ENCODE measurements at places on chromosomes 12 and 14.

- peaks cover 11% of the 10 kb centered on the region for H3K36me3 ChIP-seq
- peaks cover 11% of the 10 kb centered on the region for H3K27me3 ChIP-seq
- no peak overlapping the region for H3K4me3 ChIP-seq
- H3K4me1 ChIP-seq = peaks cover 27% of the 10 kb centered on the region
Measured at GRCh38 chr14:92985521-92985920, 62.6 kb downstream of the CHGA start.

DNA sequence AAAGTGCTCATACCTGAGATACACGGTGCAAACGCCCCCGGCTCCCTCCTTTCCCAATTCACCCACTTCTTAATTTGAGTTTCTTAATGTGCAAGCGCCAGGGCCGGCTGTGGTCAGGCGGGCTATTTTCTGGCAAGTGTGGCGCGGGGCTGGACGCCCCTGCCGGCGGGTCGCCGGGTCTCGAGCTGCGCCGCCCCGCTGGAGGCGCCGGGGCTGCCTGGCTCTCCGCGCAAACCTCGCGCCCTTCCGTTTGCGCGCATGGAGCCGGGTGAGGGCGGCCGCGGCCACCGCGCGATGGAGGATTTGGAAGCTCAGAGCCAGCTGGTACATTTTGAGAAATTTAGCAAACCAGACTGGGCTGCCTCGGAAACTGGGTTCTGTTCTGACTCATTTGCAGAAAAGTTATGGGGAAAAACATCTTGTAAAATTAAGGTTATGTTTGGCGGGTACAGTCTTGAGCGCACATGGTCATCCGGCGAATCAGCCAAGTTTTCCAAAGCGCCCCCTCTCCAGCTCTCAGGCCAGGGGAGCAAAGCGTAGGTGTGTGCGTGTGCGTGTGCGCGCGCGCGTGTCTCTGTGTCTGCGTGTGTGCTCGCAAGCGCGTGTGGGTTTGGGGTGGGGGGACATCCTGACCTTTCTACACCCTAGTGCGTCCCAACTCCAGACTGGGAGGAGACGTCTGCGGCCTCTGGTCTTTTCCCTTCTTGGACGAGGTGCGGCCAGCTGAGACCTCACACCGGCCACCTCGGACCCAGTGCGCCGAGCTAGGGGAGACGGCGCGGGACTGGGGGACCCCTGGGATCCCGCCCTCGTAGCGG, 6.5 kb upstream of the OTX2 start:
- H3K27me3 ChIP-seq = peaks cover 41% of the 10 kb centered on the region
- H3K36me3 ChIP-seq = no peaks in the 10 kb centered on the region
- H3K4me3 ChIP-seq = peak overlapping the region; percentile 83
- no peak overlapping the region for H3K27ac ChIP-seq
- peaks cover 8% of the 10 kb centered on the region for H3K4me1 ChIP-seq

- DNase-seq = no peak
- H3K4me3 ChIP-seq = no peak overlapping the region
- no peak overlapping the region for H3K27ac ChIP-seq
- peaks cover 6% of the 10 kb centered on the region for H3K27me3 ChIP-seq
- no peaks in the 10 kb centered on the region for H3K36me3 ChIP-seq
Measured at GRCh38 chr14:47678993-47679392, 3.6 kb upstream of the MDGA2 start.

GRCh38 chr12:45260854-45261253, 45.0 kb downstream of the ANO6 start:
- peaks cover 4% of the 10 kb centered on the region for H3K4me1 ChIP-seq
- H3K4me3 ChIP-seq = no peak overlapping the region
- no peak for DNase-seq
- H3K27me3 ChIP-seq = peaks cover 2% of the 10 kb centered on the region
- H3K36me3 ChIP-seq = no peaks in the 10 kb centered on the region
- H3K27ac ChIP-seq = no peak overlapping the region

DNA sequence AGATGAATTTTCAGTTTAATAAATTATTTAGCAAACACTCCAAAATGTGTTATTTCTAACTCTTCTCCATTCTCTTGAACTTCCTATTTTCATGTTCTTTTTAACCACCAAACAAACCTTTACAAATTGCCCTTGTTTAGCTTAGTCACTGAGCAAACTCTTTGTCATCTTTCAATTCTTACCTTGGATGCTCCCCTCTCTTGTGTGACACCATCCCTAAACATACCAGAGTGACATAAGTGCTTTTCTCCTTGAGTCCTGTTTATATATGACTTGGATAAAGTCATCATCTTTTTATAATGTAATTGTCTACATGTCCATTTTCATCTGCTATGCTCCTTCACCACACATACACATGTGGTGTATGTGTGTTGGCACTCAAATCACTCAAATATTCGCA, 3.4 kb upstream of the TMEM19 start:
- no peaks in the 10 kb centered on the region for H3K4me1 ChIP-seq
- DNase-seq = no peak
- no peaks in the 10 kb centered on the region for H3K27me3 ChIP-seq
- H3K4me3 ChIP-seq = no peak overlapping the region
- no peaks in the 10 kb centered on the region for H3K36me3 ChIP-seq

DNA sequence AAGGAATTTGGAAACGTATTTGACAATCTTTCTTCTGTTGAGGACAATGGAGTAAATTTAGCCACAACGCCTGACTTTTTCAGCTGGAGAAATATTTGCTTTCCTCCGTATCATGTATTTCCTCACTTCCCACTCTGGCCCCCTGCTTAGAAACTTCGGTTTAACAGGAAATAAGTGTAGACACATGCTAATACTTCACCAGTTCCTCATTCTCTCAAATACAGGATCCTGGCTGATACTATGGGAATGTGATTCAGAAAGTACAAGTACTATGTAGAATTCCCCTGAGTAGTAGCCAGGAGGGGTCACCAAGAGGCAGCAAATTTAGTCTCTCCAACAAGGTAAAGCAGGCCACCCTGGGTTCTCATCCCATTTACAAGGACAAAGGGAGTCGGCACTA, 58.0 kb downstream of the FAR2 start:
- H3K4me1 ChIP-seq = no peaks in the 10 kb centered on the region
- H3K27ac ChIP-seq = no peak overlapping the region
- no peaks in the 10 kb centered on the region for H3K27me3 ChIP-seq
- DNase-seq = no peak
- H3K4me3 ChIP-seq = no peak overlapping the region

- no peaks in the 10 kb centered on the region for H3K36me3 ChIP-seq
- DNase-seq = no peak
- H3K27me3 ChIP-seq = peaks cover 2% of the 10 kb centered on the region
- H3K4me1 ChIP-seq = no peaks in the 10 kb centered on the region
Measured at GRCh38 chr12:67885375-67886169, 103.7 kb upstream of the IFNG-AS1 start.
